Activated CD4-positive, alpha-beta T cell treated with anti-CD3 and anti-CD28 coated beads, Interleukin-2, amount 50 U/mL, for 48 hours (primary cell): ENCODE measurements at places on chromosomes 7 and 10.

DNA sequence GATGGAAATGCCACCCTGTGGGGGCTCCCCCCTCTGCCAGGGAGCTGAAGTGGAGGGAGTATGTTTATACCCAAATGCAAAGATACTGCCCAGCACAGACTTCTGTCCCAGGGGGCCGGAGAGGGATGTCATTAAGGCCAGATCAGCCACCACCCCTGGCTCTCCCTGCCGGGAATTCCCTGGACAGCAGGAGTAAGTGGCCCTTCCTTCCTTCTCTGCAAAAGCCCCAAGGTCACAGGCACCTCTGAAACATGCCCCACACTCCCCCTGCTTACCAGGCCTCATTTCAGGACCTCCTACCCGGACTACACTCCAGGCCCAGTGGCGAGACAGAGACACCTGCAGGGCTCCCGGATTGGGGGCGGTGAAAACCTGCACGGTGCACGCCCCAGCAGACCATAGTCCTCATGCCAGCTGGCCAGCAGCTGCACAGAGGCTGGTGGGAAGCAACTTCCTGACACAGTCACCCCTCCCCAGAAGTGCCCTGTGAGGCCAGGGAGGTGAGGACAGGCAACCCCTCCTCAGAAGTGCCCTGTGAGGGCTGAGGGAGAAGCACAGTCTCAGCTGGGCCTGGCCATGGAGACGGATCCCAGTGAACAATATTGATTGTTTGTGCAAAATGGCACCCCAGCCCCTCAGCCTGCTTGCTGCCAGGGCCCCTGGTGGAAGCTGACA, 33.0 kb upstream of the RET start:
- no peak for DNase-seq

DNA sequence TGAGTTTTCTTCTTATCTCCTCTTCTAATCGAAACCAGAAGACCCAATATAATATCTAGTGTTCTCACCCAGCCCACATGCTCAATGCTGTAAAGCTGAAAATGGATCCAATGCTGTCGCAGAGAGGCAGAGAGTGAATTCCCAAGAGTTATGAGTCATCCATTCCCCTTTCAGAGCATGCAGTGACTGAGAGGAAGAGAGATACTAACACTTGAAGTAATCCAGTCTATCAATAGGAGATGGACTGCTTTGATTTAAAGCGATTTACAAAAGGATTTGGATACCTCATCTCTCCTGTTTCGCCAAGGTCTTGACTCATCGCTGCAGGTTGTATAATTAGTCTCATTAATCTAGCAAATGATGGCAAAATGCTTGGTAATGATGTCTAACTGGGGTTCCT, 41.5 kb upstream of the PRKCQ start:
- DNase-seq = no peak

- DNase-seq = no peak
Observed at GRCh38 chr7:121032645-121033460, 44.3 kb downstream of the CPED1 start.

GRCh38 chr7:130993671-130994365, 259.8 kb upstream of the KLF14 start:
- DNase-seq = no peak

DNA sequence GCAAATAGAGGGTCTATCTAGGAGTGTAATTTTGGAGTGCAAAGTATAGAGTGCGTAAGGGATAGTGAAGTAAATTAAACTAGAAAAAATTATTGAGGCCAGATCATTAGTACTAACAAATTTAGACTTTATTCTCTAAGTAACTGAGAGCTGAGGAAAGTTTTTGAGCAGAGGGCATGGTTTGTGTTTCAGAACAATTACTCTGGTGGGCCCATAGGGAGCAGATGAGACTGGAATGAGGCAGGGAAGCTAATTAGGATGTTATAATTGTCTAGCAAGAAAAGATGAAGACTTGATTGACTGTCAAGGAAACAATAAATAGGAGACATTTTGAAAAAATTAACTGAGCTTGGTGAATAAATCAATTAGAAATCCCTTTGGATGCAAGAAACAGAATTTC, 37.8 kb upstream of the IMMP2L start:
- DNase-seq = no peak

DNA sequence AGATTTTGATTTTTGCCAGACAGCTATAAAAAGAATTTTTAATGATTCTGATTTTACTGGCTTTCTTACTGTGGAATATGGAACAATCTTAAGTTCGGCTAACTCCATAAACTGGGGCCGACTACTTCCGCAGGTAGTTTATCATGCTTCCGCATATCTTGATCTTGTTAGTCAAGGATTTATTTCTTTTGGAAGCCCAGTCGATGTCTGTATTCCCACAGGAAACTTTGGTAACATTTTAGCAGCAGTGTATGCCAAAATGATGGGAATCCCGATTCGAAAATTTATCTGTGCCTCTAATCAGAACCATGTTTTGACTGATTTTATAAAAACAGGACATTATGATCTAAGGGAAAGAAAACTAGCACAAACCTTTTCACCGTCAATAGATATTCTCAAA, 8.1 kb downstream of the THNSL1 start:
- DNase-seq = no peak

GRCh38 chr7:82685214-82685613, 241.6 kb upstream of the CACNA2D1 start:
- no peak for DNase-seq

- no peak for DNase-seq
Observed at GRCh38 chr10:91636892-91637291, 4.0 kb upstream of the PPP1R3C start.

- DNase-seq = no peak
Observed at GRCh38 chr7:55588379-55588699, 16.0 kb upstream of the VOPP1 start.

- DNase-seq = no peak
Observed at GRCh38 chr10:10617686-10618085, 400.0 kb upstream of the CELF2 start.

DNA sequence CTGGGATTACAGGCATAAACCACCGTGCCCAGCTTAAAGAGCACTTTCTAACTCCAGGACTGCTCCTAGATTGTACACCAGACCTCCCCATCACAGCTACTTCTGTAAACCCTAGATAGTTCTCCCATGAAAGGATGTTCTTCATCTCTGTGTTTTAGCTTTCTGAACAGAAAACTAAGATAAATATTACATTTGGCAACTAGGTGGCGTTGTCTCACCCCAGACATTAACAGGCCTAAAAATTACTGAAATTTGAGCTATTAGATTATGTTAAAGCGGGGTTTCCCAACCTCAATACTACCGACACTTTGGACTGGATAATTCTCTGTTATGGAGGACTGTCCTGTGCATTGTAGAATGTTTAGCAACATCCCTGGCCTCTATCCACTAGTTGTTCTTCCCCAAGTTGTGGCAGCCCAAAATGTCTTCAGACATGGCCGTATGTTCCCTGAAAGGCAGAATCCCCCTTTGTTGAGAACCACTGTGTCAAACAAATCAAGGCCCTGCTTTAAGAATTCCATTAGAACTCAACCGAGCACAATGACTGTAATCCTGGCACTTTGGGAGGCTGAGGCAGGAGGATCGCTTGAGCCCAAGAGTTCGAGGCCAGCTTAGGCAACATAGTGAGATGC, 19.1 kb downstream of the ATOH7 start:
- no peak for DNase-seq

- peak; percentile 13 for DNase-seq
Observed at GRCh38 chr7:44767912-44768627, 19.4 kb downstream of the ZMIZ2 start.

DNA sequence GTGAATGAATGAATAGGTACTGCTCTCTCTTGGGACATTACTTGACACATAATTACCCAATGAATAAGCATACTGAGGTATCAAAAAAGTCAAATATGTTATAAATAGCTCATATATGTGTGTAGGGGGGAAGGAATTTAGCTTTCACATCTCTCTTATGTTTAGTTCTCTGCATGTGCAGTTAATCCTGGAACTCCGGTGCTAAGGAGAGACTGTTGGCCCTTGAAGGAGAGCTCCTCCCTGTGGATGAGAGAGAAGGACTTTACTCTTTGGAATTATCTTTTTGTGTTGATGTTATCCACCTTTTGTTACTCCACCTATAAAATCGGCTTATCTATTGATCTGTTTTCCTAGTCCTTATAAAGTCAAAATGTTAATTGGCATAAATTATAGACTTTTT, 1.2 kb downstream of the CFTR start:
- no peak for DNase-seq
